AG04449 (cell line): ENCODE measurements at places on chromosomes 2 and 18.

DNA sequence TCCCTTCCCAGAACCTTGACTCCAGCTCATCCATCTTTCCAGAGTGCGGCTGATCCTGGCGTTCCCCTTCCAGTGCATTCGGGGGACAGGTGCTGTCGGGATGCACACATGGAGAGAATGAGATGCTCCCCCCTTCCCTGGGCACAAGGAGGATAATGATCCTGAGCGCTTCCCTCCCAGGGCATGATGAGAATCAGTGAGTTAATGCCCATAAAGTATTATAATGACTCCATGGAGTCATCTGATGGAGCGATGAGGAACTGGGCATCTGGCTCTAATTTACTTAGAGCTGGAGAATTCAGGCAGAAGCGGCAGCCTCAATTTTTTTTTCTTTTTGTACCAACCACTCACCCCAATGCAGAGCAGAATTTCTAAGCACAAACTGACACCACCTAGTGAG lies 79.6 kb upstream of the SKOR2 start:
- DNase-seq, result no peak

GRCh38 chr2:63658176-63658968 lies 69.6 kb downstream of the MDH1 start:
- no peak for DNase-seq

DNA sequence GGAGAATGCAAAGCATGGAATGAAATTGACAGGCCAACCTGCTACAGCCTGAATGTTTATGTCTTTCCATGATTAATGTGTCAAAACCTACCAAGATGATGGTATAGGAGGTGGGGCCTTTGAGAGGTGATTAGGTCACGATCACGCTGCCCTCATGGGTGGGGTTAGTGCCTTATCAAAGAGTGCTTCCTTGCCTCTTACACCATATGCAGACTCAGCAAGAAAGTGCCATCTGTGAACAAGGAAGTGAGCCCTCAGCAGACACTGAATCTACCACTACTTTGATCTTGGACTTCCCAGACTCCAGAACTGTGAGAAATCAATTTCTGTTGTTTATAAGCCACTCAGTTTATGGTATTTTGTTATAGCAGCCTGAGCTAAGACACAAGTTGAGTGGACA lies 147.5 kb upstream of the BCL2L11 start:
- no peak for DNase-seq

DNA sequence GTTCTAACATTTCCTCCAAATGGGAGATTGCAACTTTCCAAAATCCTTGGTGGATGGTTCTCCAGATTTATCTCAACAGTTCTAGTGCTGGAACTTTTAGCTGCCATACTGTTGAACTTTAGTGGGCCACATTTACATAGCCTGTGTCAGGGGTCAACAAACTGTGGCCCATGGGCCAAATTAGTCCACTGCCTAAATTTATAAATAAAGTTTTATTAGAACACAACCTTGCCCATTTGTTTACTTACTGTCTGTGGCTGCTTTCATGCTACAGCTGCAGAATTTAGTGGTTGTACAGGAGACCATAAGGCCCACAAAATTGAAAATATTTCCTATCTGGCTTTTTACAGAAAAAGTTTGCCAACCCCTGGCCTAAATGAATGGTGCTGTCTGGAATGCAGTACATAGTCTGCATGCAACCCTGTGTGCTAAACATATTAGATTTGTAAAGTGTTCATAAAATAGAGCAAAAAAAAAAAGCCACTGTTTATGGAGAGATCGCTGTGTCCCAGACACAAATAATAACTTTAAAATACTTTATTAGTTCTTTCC lies 30.3 kb downstream of the MGAT5 start:
- DNase-seq, result no peak

DNA sequence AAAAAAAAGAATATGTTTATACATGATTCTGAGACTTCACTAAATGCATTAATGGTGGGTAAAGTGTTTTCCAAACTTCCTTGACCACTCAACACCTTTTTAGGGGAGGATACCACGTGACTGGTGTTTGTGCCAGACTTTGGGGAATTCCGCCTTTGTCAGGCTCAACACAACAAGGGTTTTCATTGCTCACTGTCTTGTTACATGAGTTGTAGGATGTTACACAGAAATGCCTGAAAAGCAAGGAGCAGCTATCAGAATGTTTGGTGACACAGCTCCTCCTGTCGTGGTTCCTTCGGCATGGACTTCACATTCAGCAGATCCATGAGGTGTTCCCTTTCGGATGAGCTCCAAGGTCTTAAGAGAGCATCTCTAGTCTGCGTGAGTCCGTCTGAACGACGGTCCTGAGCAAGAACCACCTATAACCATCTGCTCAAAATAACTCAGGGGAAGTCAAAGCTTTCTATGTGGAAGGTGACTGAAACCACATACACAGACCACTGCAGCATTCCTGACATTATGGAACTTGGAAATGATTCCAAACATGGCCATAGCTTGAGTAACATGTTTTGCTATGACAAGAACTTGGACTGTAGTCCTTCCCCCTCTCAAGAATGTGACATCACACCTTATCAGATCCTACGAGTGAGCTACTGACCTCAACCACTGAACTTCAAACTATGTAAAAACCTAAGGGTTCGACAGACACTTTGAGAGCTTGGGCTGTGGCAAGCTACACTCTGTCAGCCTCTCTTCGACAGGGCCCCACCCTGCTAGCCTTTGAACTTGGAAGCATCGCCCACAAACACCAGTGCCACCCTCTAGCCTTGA lies 57.5 kb downstream of the MCFD2 start:
- peak; percentile 100 for DNase-seq

GRCh38 chr2:209694748-209695147 lies 76.9 kb upstream of the UNC80 start:
- DNase-seq, result no peak

DNA sequence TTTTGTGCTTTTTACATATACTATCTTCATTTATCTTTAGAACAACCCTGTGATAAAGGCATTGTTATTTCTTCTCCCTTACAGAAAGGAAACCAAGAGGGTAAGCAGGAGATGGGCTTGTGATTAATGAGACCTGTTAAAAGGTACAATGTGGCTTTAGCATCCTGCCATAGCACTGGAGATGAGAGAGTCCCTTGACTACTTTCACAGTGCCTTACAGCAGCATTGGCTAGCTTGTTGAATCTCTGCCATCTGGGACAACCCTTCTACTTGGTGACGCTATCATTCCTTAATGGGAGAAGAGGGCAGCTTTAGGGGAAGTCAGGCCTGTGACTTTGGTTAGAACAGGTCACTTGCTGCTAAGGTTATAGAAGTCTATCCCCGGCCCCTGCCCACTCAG lies 68.1 kb upstream of the LYPD6B start:
- DNase-seq, result no peak

DNA sequence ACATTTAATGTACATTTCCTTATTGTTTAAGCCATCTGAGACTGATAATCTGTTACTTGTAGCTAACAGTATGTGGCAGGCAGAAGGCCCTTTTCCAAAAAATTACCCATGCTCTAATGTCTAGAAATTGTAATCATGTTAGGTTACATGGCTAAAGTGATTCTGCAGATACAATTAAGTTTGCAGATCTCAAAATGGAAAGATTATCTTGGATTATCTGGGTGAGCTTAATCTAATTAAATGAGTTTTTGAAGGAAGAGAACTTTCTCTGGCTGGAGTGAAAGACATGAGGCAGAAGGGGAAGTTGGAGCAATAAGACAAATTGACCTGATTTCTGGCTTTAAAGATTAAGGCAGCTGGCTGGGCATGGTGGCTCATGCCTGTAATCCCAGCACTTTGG lies 76.3 kb downstream of the MBD2 start:
- no peak for DNase-seq

DNA sequence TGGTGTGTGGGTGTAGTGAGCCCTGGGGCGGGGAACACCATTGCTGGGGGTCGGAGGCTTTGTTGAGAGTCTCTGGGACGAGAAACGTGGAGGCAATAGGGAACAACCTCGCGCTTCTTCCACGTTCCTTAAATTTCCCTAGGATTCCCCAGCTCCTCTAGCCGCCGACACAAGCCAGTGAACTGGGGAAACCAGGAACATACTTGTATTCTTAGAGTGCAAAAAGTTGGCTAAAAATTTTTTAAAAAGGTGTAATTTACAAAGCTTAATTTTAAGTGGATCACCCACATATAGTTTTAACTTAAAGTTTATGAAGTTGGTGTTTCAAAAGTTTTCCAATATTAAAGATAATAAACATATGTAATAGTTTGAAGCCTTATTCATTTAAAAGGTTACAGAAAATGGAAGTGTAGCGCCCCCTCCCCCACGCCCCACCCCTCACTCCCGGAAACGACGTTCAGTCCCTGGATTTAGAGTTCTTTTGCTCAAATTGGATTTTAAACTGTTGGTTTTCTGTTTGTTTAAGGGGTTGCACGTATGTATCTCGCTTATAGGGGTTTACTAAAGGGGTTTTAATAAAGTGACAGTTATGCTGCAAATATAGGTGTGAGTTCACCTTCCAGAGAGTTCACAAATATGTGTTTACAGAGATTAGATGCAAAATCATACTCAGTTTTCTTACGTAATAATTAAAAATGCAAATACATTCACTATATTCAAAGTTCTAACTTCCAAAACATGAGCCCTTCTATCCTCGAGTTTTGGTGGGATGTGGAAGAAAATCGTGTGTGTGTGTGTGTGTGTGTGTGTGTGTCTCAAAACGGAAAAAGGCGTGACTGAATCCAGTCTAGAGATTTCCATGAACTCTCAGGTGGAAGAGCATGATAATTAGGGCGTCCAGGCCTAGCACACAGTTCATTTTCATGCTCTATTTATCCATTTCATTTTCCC lies 872 bp downstream of the DSG2 start:
- no peak for DNase-seq

- DNase-seq, result no peak
Observed at GRCh38 chr2:222307978-222308730, 9.4 kb upstream of the PAX3 start.
